ENCODE measurements at places on chromosomes 3 and 15.

DNA sequence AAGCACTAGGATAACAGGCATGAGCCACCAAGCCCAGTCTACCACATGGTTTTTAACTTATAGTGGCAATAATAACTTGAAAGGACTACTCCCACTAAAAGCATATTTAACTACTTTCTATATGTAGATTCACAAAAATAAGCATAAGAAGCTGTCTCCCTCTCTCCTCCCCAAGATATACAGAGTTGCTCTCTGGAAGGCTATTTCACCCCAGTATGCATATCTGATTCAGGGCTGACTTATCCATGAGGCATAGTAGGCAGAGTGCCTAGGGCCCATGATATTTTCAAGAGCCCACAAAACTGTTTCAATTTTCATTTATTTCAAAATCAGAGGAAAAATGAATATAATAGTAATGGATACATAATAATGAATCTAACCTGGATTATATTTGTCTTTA lies 20.5 kb downstream of the ATP8B4 start:
- DNase-seq, result no peak

- no peak for DNase-seq
Observed at GRCh38 chr3:169774186-169774585, 990 bp downstream of the MYNN start.

- DNase-seq, result no peak
Observed at GRCh38 chr3:52333869-52334557, 17.9 kb downstream of the DNAH1 start.

GRCh38 chr15:57873564-57874209 lies 167.2 kb downstream of the POLR2M start:
- DNase-seq, result no peak

DNA sequence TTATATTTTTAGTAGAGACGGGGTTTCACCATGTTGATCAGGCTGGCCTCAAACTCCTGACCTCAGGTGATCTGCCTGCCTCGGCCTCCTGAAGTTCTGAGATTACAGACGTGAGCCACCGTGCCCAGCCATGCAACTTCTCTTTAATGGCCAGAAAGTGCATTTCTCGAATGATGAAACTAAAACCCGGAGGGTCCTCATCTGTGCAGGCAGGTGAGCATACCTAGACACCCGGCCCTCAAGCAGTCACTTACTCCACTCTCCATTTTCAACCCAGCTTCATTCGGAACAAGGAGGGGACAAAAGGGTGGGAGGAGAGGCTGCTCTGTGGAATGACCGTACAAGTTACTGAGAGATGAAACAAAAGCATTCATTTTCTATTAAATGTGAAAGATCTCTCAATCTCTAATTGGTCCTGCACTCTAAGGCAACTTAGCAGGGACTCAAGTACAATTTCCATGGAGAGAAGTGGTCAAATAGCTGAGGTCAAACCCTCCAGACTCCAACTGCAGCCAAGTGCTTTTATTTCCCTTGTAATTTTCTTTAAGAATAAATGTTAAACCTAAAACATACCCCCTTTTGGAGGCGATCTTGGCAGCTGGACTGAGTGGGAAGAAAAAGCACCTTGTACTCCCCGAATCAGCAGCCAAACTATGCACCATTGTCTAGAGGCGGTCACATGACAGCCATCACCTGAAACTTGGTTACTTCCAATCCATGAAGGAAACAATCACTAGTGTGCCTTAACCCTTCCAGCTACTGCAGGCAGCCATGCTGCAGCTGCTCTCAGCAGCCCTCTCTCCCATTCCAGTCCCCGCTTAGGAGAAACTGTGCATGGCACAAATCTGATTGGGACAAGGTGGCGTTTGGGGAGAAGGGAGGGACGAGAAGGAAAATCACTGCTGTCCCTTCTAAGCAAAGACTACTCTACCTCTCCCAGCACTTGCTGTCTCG lies 62.2 kb downstream of the VGLL4 start:
- no peak for DNase-seq

GRCh38 chr3:196219194-196219969 lies 3.0 kb downstream of the SLC51A start:
- peak; percentile 61 for DNase-seq

GRCh38 chr3:134428401-134428800 lies 54.2 kb upstream of the AMOTL2 start:
- no peak for DNase-seq

- no peak for DNase-seq
Observed at GRCh38 chr3:113731694-113732093, 14.4 kb downstream of the NAA50 start.

GRCh38 chr3:142095841-142096240 lies 53.5 kb downstream of the TFDP2 start:
- DNase-seq, result no peak

DNA sequence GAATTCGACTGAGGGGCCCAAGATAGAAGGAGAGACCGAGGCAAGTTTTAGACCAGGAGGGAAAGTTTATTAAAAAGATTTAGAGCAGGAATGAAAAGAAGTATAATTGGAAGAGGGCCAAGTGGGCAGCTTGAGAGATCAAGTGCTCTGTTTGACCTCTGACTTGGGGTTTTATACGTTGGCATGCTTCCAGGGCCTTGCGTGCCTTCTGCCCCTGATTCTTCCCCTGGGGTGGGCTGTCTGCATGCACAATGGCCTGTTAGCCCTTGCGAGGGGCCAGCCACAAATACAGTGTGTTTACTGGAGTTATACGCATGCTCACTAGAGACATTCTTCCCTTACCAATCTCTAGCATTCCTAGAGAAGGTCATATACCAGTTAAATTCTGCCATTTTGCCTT lies 70.7 kb upstream of the LARS2 start:
- no peak for DNase-seq

DNA sequence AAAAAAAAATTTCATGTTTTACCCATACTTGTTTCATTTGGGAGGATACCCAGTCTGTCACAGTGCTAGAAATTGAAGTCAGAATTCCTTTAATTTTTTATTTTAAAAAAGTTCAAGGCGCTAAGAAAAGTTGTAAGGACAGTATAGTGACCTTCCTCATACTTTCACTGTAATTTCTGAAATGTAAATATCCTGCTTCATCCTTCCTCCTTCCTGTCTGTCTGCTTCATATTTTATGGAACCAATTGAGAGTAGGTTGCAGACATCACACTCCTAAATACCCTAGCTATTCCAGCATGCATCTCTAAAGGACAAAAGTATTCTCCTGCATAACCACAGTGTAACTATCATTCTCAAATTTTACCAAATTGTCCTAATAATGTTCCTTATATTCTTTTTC lies 35.8 kb downstream of the CMTM8 start:
- no peak for DNase-seq

Measured in T follicular helper cell (primary cell).